ENCODE measurements at places on chromosomes 7 and 10. TPM values are rescaled to one million over a fixed set of nuclear protein-coding genes. Genes with fewer than 3 reads are reported as not detected.
A peak's percentile ranks its signal among the peaks of the same experiment; 100 is the strongest.

- no peaks in the 10 kb centered on the region for H3K4me1 ChIP-seq
- DNase-seq = no peak
- H3K4me3 ChIP-seq = no peak overlapping the region
- no peak overlapping the region for H3K27ac ChIP-seq
- no peaks in the 10 kb centered on the region for H3K36me3 ChIP-seq
These were observed 201.0 kb downstream of the ZNF716 start for GRCh38 chr7:57651006-57651405.

DNA sequence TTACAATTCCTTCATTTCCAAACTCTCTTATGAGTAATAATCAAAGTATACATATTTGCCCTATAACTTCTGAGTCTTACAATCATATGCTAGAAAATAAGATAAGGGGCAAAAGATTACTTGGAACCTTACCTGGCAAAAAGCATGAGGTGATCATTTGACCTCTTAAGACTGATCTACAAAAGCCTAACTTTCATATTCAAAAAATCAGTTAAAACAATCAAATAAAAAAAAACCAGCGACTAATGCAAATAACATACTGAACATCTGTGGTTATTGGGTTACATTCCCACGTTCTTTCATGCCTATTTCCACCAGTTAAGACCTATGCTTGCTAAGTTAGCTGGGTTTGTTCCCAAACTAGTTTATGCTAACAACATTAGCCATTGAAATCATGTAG is 187.6 kb downstream of the RNF133 start:
- H3K27ac ChIP-seq = no peak overlapping the region
- H3K4me3 ChIP-seq = no peak overlapping the region
- no peaks in the 10 kb centered on the region for H3K4me1 ChIP-seq
- no peaks in the 10 kb centered on the region for H3K36me3 ChIP-seq
- no peaks in the 10 kb centered on the region for H3K27me3 ChIP-seq

GRCh38 chr7:139958599-139959284 is 104.0 kb downstream of the PARP12 start:
- H3K4me1 ChIP-seq = no peaks in the 10 kb centered on the region
- DNase-seq = no peak
- no peaks in the 10 kb centered on the region for H3K27me3 ChIP-seq
- H3K4me3 ChIP-seq = no peak overlapping the region

NFKB2 gene
- total RNA-seq = 29.3 TPM

DNA sequence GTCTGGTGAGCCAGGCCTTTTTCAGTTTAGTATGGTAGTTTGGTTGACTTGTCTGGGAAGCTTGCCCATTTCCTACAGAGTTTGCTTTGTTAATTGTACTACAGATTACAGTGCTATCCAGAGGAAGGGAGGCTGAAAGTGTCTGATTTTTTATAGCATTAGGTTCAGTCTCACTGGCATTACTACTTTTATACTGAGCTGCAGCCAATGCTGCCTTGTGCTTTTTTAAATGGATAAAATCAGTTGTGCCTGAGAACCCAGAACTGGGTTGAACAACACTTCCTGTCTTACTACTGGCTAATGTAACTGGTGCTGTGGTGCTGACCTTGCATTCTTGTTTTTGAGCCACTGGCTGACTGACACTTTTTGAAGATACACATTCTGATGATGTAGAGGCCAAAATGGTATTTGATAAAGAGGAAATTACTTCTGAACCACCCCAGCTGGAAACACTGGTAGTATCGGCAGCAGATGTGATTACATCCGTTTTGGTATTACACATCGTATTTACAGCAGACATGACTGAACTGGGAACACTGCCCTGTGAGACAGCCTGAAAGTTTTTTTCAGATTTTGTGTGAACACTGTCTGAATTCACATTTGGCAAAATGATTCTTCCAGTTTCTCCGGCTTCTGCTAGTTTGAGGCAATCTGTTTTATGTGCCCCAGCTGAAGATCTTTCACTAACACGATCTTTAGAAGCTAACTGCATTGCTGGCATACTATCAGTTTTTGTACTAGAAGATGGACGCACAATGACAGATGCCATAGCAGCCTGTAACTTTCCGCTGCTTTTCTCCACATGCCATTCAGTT is 74.1 kb downstream of the NRBF2 start:
- H3K4me3 ChIP-seq = no peak overlapping the region
- H3K27me3 ChIP-seq = no peaks in the 10 kb centered on the region
- H3K27ac ChIP-seq = peak overlapping the region; percentile 57
- H3K4me1 ChIP-seq = peaks cover 10% of the 10 kb centered on the region

SYT15 gene
- 1.2 TPM for total RNA-seq

DNA sequence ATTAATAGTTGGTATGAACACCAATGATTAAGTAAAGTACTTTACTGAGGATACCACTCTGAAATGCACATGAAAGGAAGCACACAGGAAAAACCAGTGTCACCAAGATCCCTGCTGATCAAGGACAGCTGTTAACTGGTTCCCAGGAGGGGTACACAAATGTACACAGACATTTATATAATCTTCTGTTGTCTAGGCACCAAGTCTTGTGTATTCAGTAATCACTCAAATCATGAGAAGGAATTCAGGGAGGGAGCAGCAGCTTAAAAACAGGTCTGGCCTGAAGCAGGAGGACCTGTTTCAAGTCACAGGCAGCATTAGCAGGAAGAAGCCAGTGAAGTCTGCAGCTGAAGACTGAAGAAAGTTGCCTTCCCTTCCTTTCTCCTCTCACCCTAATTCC is 18.7 kb downstream of the MPP7 start:
- no peaks in the 10 kb centered on the region for H3K27me3 ChIP-seq
- DNase-seq = no peak
- no peak overlapping the region for H3K4me3 ChIP-seq
- H3K4me1 ChIP-seq = no peaks in the 10 kb centered on the region

TMEM229A gene
- not detected for total RNA-seq

GARIN1A gene
- 0.89 TPM for total RNA-seq

OR2A5 gene
- total RNA-seq = not detected
